Activated T-helper 1 cell treated with anti-CD3 and anti-CD28 coated beads, Interleukin-2, amount 50 U/mL, for 16 hours (primary cell): ENCODE measurements at places on chromosomes 3 and 15.

GRCh38 chr3:148925845-148926244 is 60.7 kb downstream of the CPA3 start:
- no peak for DNase-seq

GRCh38 chr15:46786590-46787285 is 930.6 kb upstream of the SEMA6D start:
- DNase-seq = no peak

DNA sequence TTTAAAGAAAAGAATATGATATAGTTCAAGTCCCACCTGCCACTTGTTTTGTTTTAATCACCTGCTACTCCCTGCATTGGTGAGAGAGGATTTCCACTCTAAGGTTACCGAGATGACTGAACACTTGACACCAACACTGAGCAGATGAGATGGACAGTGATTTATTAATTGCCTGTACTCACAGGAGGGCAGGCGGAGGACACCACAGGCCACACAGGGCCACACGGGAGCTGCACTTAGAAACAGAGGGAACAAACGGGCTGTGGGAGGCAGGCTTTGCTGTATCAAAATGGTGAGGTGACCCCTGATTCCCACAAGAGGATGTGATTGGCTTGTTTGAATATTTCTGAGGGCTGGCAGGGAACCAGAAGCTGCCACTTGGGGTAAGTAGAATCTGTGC is 10.8 kb downstream of the MINAR1 start:
- no peak for DNase-seq

- DNase-seq = no peak
These were observed 22.6 kb upstream of the POMGNT2 start for GRCh38 chr3:43128464-43128863.

- no peak for DNase-seq
These were observed 45.6 kb upstream of the PAQR5 start for GRCh38 chr15:69253156-69253555.

- no peak for DNase-seq
These were observed 286.0 kb upstream of the ZPLD1 start for GRCh38 chr3:102148598-102149337.

DNA sequence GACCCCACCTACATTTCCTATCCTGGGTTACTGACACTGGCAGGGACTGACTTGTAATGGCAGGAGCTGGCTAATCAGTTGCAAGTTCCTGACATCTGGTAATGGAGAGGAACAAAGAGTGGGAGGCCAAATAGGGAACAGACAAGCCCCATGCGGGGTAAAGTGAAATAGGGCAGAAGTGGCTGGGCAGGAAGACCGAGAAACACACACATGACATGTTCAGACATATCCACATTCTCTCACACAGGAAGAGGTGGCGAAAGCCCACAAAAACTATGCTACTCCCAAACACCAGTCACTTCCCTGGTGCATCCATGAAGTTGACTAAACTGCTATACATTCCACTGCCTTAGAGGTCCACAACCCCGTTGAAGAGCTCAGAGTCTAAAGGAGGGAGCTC is 394.1 kb upstream of the TBL1XR1 start:
- no peak for DNase-seq

DNA sequence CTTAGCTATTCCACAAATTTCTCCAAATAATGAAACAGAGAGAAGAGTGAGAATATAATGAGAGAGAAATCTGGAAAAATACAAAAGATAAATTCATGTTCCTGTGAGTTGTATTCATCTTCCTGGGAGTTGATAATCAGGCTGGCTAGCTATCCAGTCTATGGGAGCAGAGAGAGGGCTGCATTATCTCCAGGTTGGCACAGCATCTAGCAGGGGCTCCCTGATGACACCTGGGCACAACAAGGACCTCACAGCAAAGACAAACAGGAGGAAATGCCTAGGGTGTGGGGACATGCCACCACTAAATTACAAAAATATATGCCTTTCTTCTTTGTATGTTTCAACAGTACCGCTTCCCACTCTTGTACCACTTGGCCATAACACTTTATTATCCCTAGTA is 1.9 kb downstream of the EHD4 start:
- no peak for DNase-seq

- DNase-seq = no peak
These were observed 30.5 kb downstream of the SLC15A2 start for GRCh38 chr3:121924734-121925133.

DNA sequence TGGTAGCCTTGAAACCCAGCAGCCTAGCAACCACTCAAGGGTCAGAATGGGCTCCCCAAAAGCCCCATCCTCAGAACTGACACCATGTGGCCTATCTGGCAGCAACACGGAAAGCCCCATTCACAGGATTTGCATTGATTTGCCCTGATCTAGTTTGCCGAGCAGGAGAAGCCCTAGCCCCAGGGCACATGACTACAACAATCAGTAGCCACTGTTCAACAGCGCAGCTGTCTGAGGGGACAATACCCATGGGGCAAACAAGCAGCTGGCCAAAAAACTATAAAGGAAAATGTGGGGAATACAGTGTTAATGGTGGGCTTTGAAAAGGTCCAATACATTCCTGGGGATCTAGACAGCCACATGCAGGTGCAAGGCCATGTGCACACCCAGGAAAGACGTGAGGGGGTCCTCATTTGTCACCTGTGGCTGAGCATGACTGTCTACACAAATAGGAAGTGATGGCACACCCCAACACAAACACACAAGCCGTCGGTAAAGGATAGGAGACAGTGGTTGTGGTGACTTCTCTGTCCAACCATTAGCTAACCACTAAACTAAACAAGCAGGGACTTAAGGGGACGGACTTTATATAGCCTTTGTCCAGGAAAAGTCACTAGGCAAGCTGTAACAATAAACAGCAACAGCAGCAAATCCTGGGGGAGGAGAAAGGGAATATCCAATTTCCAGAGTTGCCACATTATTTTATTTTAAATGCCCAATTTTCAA is 113.7 kb downstream of the LRIG1 start:
- DNase-seq = no peak

GRCh38 chr15:57646087-57646486 is 54.4 kb downstream of the MYZAP start:
- DNase-seq = no peak

GRCh38 chr3:72295962-72296450 is 511.1 kb upstream of the PROK2 start:
- DNase-seq = no peak

GRCh38 chr3:117005274-117005673 is 295.7 kb downstream of the TUSC7 start:
- no peak for DNase-seq

DNA sequence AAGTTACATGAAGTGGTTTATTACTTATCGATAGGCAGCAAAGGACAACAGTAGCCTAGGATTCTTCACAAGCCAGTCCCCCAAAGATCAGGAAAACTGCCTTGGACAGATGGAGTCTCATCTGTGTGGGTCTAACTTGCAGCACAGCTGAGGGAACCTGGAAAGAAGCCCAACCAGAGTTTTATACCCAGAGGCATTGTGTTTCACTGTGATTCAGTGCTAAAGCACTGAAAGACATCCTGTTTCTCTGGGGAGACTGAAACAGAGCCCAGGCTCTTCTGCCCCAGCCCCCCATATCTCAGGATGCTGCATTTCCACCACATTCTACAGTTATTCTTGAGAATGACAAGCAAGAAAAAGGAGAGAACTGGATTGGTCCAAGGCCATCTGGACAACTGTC is 48.2 kb upstream of the PYDC2 start:
- DNase-seq = no peak

GRCh38 chr15:29452881-29453731 is 183.5 kb upstream of the NSMCE3 start:
- DNase-seq = no peak

DNA sequence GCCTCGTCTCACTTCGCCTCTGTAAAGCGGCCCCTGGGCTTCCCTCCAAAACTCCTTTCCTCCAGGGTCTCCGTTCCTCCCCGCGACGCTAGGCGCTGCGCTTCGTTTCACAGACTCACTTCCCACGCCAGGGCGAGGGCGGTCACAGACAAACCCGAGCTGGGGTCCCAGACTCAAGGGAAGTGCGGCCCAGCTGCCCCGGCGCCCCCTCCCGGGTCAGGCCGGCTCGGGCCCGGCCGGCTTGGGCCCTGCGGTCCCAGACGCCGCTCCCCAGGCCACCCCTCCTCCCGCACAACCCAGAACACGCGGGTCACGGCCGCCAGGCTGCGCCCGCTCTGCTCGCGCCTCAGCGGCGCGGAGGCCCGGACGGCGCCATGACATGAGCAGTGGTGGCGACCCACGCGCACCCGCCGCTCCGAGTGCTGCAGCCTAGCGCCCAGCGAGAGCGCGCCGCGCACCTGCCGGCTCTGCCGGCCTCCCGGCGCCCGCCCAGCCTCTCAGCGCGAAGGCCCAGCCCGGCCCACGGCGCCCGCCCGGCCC is 547 bp downstream of the NUP210 start:
- peak; percentile 30 for DNase-seq

DNA sequence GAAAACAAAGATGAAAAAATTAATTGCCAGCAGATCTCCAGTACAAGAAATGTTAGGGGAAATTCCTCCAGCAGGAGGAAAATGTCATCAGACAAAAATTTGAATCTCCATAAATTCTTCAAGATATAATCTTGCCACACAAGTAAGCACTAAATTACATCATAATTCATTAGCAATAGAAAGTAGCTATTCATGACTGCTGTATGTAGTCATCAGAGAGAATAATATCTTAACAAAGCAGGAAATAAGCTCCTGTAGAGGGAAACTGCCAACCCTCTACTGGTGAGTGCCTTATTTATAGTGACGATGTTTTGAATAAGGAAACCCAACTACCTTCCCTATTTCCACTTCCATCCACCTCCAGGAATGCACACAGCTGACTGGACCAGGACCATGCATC is 15.8 kb upstream of the SLC27A2 start:
- no peak for DNase-seq

DNA sequence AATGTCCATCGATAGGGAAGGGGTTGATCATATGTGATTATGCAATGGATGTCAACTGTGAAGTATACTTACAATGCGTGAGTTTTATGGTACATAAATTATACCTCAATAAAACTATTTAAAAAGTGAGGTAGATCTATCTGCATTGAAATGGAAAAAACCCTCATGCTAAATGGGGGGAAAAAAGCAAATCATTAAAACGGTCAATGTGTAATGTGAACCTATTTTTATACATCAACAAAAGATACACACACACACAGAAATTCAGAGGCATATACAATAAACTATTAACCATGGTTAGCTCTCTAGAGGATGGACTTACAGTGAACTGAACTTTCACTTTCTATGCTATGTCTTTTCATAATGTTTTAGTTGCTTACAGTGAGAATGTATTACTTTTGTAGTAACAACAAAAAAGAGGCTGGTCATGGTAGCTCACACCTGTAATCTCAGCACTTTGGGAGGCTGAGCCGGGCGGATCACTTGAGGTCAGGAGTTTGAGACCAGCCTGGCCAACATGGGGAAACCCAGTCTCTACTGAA is 23.1 kb downstream of the STIMATE start:
- no peak for DNase-seq
